Dorsolateral prefrontal cortex (tissue), 122 donors: ENCODE measurements at places on chromosomes 6 and 20. TPM values are rescaled to one million over a fixed set of nuclear protein-coding genes. Genes with fewer than 3 reads are reported as not detected.

TMEM200A gene
- 2.9 TPM for total RNA-seq

ANKEF1 gene
- total RNA-seq = 2.3 TPM

GRCh38 chr20:2290486-2290885, 5.3 kb upstream of the TGM3 start:
- no peak for DNase-seq

GRCh38 chr6:128271011-128271410, 249.4 kb downstream of the PTPRK start:
- no peak for DNase-seq

DNA sequence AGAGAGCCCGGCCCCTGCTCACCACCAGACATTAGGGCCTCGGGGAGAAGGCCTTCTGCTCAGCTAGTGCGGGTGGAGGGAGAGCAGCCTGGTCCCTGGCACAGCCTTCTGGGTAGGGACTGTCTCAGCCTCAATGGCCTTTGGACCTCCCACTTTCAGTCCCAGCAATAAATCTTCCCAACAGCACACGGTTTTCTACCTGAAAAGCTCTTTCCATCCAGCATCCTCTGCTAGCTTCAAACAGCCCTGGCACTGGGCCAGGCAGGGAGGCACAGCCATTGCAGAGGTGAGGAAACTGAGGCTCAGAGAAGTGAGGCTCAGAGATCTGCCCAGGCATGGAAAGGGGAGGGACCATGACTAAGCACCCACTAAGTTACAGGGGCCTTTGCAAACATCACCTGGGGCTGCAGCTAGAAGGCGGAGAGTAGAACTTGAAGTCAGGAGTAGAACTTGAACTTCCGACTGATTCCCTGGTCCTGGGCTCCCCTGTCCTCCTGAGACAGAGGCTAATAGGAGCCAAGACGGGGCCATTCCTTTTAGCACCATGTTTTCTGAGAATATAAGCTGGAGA, 43.9 kb upstream of the NOL4L start:
- no peak for DNase-seq

DNA sequence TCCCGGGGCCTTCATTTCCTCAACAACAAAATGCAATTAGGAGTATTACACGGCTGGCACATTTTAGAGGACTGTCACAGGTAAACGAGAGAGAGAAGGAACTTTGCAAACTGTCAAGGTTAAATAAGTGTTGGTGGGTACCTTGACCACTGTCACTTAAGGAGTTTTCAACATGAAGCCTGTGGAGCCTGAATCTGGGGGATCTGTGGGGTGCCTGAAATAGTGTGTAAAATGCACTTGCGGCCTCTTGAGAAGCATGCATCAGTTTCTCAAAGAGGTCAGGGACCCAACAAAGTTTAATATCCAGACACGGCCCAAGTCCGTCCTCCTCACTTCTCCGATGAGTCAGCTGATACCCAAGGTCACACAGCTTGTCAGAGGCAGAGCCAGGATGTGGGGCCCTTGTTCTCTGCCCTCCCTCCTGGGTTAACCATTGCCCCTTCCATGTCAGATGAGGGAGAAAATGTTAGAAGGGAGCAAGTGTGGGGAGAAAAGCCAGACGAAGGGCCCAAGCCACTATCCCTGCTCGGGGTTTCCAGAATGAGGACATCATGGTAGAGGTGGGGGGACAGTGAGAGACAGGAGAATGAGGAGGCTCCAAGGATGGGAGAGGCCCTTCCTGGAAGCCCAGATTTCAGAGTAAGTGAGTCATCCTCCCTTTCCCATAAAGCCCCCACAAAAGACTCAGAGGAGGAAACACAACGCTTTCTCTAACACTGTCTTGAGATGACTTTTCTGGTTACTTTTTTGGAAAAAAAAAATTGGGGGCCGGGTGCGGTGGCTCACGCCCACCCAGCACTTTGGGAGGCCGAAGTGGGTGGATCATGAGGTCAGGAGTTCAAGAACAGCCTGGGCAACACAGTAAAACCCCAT, 42.2 kb downstream of the C6orf132 start:
- DNase-seq = no peak

DNA sequence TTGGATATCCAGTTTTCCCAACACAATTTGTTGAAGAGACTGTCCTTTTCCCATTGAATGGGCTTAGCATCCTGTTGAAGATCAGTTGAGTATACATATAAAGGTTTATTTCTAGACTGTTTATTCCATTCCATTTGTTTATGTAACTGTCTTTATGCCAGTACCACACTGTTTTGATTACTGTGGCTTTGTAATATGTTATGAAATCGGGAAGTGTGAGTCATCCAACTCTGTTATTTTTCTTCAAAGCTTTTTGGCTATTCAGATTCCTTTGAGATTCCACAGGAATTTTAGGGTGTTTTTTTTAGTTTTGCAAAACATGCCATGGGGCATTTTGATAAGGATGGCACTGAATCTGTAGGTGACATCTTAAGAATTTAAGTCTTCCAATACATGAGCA, 188.3 kb downstream of the BMP7 start:
- DNase-seq = no peak

GRCh38 chr6:39852324-39852723, 60.1 kb downstream of the DAAM2 start:
- no peak for DNase-seq

GRCh38 chr6:114389111-114389510, 46.3 kb upstream of the HS3ST5 start:
- DNase-seq = no peak

DNA sequence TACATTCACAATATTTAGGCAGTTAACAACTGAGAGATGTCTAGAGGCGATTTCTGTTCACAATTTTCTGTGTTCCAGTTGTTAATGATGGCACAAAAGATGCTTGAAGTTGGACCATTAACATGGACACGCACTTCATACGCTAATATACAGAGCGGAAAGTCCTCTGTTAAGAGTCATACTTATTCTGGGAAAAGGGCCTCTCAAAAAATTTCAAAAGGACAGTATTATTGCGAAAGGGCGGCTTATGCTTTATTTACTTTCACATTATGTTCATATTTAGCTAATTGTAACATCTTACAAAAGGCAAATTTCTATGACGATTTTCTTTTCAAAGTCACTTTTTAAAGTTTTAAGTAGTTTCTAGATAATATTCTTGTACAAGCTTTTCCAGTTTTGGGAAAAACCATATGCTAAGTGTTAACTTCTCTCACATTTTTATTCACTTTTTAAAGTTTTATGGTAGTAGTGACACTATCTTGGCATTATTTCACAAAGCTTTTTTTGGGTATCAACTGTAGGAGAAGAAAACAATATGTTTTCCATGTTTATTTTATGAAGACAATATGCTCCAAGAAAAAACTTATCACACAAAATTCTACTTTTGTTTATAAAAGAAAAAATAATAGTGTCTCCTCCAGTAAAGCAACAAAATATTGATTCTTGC, 62.3 kb downstream of the MAP7 start:
- no peak for DNase-seq

DNA sequence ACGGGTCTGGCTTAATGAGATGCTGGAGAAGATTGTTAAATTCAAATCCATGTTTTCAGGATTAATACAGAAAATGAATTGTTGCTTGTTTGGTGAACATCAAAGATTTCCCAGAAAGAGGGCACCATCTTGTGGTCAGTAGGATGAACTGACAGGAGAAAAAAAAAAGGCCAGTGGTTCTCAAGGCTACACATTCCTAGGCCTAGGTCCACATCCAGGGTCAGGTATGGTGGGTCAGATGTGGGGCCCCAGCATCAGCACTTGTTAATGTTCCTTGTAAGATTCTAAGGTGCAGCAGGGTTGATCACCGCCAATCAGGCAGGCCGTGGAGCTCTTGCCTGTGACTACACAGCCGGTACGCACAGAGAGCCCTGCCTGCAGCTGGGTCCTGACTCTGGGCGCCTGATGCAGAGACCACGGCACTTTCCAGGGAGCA, 34.0 kb upstream of the FOXO3 start:
- DNase-seq = no peak

GRCh38 chr6:88725111-88725975, 238.1 kb downstream of the RNGTT start:
- DNase-seq = no peak
